ENCODE measurements at places on chromosomes 6 and 20.
A peak's percentile ranks its signal among the peaks of the same experiment; 100 is the strongest.

GRCh38 chr20:25551413-25552215, 33.7 kb downstream of the NINL start:
- no peak for DNase-seq

- no peak for DNase-seq
Measured at GRCh38 chr20:39800111-39800510, 838.0 kb downstream of the DHX35 start.

- DNase-seq, result no peak
Measured at GRCh38 chr20:59992526-59993084, 34.4 kb downstream of the CDH26 start.

- no peak for DNase-seq
Measured at GRCh38 chr6:53540129-53540692, 4.7 kb downstream of the GCLC start.

DNA sequence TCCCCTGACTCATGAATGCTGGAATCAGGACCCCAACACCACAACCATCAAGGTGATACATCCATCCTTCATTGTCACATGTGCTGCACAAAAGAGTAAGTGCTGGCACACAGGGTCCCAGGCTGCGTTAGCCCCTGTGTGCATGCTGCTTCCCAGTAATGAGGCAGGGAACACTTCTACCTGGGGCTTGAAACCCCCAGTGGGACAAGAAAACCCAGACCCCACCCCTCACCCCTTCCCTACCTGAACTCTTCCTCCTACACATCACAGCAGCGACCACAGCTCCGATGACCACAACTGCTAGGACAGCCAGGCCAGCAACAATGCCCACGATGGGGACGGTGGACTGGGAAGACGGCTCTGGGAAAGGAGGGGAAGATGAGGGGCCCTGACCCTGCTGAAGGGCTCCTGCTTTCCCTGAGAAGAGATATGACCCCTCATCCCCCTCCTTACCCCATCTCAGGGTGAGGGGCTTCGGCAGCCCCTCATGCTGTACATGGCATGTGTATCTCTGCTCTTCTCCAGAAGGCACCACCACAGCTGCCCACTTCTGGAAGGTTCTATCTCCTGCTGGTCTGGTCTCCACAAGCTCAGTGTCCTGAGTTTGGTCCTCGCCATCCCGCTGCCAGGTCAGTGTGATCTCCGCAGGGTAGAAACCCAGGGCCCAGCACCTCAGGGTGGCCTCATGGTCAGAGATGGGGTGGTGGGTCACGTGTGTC, 2.0 kb downstream of the HLA-B start:
- no peak for DNase-seq

DNA sequence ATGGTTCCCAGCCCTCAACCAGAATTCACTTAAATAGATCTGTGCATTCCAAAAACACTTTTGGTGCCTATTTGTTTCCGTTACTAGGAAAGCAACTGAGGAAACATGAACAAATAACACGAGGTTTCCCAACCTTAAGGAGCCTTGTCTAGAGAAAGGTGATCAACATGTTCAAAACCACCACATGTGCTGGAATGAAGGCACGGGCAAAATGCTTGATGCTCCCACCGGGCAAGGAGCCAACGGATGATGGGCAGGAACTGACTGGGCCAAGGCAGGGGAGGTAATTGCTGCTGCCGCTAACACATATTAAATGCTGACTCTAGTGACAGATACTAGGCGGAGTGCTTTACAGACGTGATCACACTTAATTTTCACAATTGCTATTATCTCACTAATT, 2.5 kb downstream of the MYLK4 start:
- DNase-seq, result no peak

DNA sequence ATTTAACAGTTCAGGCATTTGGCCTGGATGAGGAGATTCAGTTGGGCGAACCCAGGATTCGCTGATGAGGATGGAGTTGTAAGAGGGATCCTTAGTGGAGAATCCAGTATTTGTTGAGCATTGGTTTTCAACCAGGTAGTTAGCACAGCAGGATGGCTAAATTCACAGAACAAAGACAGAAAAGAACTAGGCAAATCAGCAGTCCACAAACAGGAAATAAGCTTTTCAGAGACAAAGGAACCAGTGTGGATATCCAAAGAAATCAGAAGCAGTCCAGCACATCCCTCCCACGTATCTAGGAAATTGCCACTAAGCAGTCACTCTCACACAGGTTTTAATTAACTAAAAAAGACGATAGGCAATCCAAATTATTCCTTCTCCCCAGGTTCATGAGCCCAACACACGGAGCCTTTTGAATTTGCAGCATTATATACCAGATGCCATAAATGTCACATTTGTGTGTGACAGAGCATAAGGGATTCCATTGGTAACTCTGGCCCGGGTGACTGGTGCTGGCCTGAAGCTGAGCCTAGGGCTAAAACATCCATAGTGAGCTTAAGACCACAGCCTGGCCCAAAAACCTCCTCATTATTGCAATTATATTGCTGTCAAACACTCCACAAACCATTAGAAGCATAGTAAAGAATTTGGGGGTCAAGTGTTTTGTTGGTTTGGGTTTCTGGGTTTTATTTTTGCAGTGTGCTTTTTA, 131.5 kb downstream of the SOBP start:
- no peak for DNase-seq

- DNase-seq, result no peak
Measured at GRCh38 chr6:125154761-125155135, 1.2 kb downstream of the TPD52L1 start.

GRCh38 chr20:2523919-2524708, 12.3 kb upstream of the TMC2 start:
- DNase-seq, result peak; percentile 92

GRCh38 chr20:8050157-8050837, 30.7 kb upstream of the TMX4 start:
- DNase-seq, result no peak

GRCh38 chr20:40860487-40860902, 168.1 kb upstream of the TOP1 start:
- no peak for DNase-seq

DNA sequence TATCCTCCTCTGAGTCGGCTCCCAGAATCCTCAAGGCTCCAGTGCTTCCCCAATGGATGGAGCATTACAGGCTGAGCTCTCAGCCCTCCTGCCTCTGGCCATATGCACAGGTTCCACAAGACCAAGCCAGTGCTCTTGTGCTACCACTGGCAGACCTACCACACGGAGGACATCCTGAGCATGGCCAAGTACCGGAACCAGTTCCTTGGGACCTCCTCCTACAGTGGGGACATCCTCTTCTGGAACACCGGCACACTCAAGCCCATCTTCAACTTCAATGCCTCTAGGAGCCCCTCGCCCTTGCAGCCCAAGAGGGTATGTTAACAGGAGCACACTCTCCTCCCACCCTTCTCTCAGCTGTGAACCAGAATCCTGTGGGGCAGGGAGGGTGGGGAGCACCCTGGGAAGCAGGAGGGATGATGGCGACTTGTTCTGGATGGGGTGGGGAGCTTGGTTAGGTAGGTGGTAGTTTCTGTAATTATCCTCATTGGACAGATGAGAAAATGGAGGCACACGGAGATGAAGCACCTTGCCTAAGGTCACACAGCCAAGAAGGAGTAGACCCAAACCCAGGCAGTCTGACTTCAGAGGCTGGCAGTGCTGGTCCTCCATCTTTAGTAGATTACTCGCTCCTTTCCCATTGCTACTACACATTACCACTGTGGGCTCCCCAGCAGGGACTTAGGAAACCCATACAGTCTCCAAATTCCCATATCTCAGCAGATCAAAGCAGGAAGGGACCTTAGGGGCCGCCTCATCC, 58.6 kb downstream of the EFCAB8 start:
- DNase-seq, result no peak

- DNase-seq, result no peak
Measured at GRCh38 chr20:54161008-54161820, 12.6 kb downstream of the CYP24A1 start.

GRCh38 chr6:166174031-166174430, 6.4 kb upstream of the TBXT start:
- no peak for DNase-seq

DNA sequence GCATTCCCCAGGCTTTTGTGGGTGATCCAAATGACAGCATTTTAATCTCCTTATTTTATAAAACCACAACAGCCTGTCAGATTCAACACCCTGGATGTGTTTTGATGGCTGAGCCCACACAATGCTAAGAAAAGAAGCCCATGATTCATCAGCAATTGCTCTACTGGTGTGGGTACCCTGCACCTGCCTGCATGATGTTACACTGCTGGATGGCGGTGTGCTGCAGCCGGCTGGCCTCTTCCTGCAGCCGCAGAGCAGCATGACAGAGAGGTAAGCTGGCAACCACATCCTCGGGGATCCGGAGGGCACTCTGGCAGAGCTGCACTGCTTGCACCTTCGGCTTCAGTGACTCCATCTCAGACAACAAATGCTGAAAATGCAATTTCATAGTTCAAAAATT, 327.5 kb downstream of the SYNE1 start:
- peak; percentile 49 for DNase-seq

GRCh38 chr20:14726591-14726990, 389.2 kb upstream of the FLRT3 start:
- DNase-seq, result no peak

DNA sequence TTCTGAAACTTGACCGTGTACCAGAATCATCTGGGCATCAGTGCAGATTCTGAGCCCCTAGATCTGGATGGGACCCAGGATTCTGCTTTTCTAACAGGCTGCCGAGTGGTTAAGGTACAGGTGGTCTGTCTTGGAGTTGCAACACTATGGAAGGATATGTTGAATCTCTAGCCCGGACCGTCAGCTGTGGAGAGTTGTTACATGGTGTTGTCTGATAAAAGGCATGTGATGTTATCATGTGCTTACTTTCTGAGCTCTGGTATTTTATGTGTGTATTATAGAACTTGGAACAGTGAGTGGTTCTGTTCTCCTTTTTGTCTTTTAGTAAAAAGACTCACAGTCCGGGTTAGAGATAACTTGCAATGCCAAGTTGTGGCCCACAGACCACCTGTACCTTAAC, 123.0 kb downstream of the JARID2 start:
- no peak for DNase-seq

GRCh38 chr6:437037-437392, 45.5 kb downstream of the IRF4 start:
- no peak for DNase-seq

DNA sequence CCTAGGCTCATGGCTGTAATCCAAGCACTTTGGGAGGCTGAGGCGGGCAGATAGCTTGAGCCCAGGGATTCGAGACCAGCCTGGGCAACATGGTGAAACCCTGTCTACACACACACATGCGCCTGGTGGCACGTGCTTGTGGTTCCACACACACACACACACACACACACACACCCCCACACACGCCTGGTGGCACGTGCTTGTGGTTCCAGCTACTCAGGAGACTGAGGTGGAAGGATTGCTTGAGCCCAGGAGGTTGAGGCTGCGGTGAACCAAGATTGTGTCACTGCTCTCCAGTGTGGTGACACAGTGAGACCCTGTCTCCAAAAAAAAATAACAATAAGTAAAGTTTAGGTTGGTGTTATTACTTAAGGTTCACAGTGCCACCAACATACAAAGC, 165.8 kb downstream of the ZFAND3 start:
- no peak for DNase-seq

DNA sequence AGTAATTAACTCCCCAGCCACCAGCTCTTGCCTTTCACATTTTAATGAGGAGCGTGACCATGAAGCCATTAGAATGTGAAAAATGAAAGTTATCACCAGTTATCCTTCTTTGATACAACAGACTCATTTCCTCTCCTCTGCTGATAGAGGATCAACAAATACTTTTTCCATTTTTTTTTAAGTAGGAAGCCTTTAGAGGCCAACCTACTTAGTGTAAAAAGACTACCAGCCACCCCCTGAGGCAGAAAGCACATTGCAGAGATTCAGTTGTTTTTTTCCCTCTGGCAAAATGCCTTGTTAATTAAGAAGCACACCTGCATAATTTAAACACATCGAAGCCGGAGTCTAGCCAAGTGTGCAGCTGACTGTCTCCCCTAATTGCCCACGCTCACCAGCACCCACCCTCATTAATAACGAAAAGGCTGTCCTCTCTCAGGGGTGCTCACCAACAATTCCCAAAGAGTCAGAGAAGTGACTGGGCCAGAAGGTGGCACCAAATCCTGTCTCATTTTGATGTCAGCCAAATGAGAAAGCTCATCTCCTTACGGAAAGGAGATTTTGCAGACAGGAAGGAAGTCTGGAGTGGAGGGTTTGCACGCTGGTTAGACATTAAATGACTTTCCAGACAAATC, 60.9 kb upstream of the MC3R start:
- DNase-seq, result no peak

- DNase-seq, result no peak
Measured at GRCh38 chr6:107202876-107203468, 87.7 kb upstream of the BEND3 start.

GRCh38 chr20:62030834-62031434, 34.7 kb downstream of the TAF4 start:
- peak; percentile 7 for DNase-seq

GRCh38 chr20:5910186-5910585, 40.1 kb downstream of the TRMT6 start:
- DNase-seq, result no peak

DNA sequence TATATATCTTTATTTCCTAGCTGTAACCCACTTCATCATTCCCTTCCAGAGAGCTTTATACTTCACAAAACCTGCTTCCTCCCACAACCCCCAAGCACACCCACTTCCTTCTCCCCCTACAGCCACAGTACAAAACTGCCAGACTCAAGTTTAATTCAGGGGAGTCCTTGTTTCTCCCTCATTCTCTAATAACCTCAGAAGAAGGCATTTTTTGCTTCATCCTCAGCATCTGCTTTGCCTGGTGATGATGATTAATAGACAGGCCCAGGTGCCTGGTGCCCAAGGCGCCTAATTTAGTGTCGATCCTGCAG, 414.3 kb downstream of the KIF16B start:
- no peak for DNase-seq

DNA sequence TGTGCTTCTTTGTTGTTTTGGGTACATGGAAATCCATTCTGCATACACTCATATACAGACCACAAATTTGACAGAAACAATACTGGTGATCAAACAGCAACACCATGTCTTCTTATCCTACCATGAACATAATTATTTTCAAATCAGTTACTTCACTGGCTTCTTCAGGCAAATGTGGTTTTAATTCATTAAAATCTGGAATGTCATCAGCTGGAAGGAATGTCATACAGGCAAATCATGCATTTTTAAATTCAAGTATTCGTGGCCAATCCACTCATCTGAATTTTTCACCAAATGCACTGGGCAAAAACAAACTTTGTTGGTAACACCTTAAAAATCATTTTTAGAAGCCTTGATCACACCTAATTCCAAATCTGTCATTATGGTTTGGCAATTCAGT, 59.3 kb downstream of the KIF6 start:
- DNase-seq, result no peak

- no peak for DNase-seq
Measured at GRCh38 chr6:36674942-36675341, 3.6 kb upstream of the CDKN1A start.

Measured in activated T-cell treated with anti-CD3 and anti-CD28 coated beads for 1 hour (primary cell).